ENCODE measurements at places on chromosomes 3 and 15.
A peak's percentile ranks its signal among the peaks of the same experiment; 100 is the strongest.

DNA sequence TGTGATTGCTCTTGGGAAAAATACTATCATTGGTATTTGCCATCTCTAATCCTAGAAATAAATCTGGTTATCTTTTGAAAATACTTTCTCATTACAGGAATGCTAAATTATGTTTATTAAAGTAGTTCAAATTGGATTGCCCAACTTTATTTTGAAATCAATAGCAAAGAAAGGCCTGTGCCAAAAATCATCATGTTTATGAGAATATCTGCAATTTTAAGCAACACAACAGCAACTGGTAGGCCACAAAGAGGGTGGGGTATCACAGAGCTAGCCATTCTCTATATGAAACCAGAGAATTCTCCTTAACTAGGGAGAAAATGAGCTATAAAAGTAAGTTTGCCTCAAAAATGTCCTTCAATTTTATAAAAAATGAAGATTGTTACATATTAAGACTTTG lies 11.9 kb upstream of the TM4SF19 start:
- no peak for DNase-seq

DNA sequence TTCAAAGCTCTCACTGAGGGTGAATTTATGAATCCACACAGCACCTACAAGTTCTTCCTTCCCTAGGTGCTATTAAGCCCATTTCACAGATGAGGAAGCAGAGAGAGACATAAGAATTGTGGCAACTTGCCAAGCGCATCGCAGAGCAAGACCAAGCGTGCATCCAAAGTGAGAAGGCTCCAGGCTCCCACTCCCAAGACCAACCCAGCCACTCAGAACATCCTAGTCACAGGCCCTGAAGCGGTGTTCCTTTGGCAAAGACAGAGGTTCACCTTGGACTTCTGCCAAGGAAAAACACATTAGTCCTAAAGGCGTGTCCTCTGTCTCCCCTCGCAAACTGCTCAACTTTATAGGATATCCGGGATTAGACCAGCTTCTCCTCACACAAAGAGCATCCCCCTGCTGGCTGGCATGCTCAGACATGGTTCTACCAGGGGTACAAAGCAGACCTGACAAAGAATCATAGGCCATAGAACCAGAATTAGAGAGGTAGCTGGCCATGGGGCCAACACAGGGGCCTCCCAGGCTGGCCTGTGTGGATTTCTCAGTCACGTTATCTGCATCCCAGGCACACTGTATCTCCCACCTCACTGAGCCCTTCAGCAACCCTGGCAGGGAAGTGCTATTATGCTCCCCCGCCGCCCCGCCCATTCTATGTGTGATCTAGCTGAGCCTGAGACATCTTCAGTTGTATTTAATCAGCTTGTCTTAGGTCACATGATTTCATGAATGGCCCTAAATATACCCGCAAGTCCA lies 160.2 kb downstream of the FOXP1 start:
- peak; percentile 48 for DNase-seq

DNA sequence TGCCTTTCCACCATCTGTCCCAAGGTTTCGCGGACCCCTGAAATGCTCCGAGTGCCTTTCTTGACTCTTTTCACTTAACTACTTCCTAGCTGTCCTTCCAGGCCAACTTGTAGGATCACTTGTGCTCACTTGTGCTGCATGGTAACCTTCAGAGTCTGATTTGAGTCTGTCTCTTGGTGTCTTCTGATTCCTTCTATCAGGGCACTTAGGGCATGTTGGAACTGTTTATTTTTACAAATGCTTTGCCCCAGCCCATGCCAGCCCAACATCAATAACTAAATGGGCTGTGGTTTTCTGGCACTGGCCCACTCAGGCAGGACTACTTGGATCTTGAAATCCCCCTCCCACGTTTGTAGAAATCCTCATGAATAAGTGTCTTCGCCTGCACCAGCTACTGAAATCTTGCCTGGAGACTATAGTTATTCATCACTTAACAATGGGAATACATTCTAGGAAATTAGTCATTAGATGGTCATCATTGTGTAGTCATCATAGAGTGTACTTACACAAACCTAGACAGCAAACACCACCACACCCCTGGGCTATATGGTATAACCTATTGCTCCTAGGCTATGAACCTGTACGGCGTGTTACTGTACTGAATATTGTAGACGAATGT lies 123.1 kb upstream of the STRIT1 start:
- DNase-seq = peak; percentile 87

GRCh38 chr3:24850245-24850644 lies 355.6 kb upstream of the THRB start:
- DNase-seq = no peak

DNA sequence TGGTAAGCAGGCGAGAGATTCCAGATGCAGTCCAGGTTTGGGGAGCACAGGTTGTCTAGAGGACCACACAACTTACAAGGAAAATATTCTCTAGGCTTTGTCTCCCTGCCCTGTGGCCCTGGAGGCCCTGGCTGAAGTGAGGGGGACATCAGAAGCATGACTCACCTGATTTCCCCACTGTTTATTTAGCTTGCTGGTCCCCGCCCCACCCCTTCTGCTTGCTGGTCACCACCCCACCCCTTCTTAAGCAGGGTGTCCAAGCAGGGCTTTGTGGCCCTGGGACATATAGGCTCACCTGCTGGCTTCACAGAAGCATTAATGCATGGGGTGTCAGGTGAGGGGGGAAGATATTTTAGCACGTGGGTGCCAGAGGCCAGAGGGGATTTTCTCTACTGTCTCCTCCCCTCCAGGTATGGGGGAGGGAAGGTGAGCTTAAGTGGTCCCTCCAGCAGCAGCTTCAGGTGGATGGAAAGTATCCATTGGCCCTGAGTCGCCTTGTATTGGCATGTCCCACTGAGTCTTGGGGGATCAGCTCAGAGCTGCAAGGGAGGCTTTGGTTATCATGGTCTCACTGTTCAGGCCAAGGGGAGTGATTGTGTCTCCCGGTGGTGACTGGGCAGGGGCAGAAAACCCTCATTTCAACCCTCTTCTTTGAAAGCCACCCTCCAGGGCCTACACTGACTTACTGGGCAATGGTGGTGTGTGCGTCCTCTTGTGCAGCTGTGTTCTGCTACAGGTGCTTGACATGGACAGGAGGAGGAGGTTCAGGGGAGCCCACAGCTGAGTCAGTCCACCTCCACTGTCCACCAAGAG lies 49.8 kb downstream of the GASK1A start:
- DNase-seq = no peak

- no peak for DNase-seq
Measured at GRCh38 chr3:164479406-164479805, 598.9 kb downstream of the SI start.

GRCh38 chr3:34856081-34856947 lies 783.0 kb upstream of the ARPP21 start:
- peak; percentile 64 for DNase-seq

DNA sequence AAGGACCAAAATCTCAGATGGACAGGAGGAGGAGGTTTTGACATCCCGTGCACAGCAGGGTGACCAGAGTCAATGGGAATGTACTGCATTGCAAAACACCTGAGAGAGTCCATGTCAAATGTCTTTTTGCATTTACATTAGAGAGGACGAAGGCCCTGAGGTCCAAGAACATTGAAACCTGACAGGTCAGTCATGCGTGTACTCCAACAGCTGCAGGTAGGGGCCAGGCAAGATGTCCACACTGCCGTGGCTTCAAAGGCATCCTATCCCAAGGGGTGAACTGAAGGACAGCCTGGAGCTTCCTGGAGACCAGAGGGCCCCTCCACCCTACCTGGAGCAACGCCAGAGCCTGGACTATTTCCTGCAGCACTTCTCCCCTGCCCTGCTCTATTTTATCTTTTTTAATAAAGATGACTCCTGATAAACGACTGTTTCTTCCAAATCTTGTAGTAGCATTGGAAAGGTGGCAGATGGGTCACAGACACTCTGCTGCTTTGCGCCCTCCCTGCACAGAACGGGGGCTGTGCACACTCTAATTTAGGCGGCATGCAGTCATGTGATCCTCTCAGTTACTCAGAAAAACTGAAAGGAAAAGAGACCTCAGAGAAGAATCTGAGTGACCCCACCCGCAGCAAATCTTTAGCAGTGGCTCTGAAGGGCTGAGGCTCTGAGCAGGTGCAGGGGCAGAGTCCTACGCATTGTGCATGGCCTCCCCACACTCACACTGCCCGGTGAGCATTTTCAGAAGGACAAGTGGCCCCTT lies 68.2 kb downstream of the HMCES start:
- peak; percentile 7 for DNase-seq

DNA sequence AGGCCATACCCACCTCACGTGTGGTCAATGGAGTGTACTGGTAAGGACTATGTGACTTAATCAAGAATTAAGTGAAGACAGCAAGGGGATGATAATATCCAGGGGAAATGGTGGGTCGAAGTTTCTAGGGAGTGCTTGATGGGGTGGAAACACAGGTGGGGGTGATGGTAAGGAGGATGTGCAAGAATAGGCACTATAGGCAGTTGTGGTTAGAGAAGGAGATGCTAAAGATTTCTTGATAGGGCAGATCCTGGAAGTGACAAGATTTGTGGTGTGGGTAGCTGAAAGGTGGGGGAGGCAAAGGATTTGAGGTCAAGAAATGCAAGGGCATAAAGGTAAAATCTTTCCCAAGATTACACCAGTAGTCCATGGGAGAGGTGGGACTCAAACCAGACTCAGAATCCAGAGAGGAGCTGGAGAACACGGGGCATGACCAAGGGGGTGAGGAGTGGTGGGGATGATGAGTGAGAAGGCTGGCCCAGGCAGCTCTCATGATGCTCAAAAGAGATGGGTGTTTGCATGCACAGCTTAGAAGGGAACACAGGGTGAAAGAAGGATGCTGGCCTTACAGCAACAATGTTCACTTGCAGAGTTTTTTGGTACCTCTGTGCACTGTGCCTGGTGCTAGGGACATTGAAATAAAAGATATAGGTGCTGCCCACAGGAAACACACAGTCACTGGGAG lies 78.4 kb downstream of the CCR1 start:
- no peak for DNase-seq

- peak; percentile 65 for DNase-seq
Measured at GRCh38 chr3:160486459-160486869, 36.9 kb upstream of the TRIM59 start.

Data from fibroblast of skin of back (primary cell).